ENCODE measurements at places on chromosomes 12 and 14.

- DNase-seq, result no peak
Measured at GRCh38 chr12:15131431-15131830, 89.8 kb downstream of the RERG start.

DNA sequence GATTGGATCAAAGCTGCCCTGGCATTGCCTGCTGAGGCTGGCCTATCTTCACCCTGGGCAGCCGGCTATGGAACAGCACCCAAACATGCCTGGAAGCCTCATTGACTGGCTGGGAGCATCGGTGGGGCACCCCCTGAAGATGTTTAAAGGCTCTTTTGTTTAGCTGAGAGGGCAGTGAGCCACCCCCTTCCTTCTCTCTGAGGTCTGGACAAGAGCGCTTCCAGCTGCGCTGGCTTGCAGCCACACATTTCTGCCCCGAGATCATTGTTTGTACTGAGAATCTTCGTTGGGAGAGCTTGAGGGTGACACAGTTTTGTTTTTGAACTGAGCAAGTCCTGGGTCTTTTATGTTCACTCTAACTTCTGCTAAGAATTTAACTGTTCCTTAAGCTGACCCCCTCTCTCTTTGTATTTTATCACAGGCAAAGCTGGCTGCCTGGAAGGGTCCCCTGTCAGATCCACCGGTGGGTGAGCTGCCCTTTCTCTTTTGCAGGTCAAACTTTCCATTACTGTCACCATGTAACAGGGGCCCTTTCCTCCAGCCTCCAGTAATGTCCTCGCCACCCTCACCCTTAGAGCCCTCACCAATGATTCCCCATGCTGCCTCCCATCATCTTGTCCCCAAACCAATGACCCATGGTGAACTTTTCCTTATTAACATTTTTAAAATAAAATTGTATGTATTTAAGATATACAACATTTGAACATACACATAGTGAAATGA, 212.2 kb downstream of the KIF26A start:
- no peak for DNase-seq

- DNase-seq, result peak; percentile 12
Measured at GRCh38 chr12:119803381-119803791, 73.7 kb downstream of the CIT start.

- no peak for DNase-seq
Measured at GRCh38 chr14:99430491-99430890, 50.2 kb downstream of the SETD3 start.

DNA sequence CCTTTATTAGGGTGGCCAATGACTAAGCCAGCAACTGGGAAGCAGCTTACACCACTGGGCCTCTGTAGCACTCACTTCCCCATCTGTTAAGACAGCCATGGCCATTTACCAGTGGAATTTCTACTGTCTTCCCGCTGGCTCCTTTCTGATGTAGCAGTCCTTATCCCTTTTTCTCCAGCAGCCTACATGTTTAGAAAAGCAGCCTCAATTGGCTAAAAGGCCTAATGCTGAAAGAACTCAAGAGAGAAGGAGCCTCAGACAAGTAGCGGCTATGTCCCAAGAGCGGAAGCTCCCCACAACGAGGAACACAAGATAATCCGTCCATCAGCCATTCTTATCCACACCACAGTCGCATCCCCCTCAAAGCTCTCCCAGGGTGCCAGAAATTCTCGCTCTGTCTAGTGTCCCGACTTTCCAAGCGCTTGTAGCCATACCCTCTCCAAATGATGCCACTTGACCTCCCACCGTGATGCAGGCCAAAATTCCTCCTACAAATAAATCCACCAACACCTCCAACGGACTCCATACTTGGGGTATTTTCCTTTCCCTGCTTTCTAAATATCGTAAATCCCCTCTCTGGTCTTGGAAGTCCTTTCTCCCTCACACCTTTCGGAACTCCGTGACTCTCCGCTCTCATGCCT, 624 bp downstream of the M6PR start:
- DNase-seq, result no peak

DNA sequence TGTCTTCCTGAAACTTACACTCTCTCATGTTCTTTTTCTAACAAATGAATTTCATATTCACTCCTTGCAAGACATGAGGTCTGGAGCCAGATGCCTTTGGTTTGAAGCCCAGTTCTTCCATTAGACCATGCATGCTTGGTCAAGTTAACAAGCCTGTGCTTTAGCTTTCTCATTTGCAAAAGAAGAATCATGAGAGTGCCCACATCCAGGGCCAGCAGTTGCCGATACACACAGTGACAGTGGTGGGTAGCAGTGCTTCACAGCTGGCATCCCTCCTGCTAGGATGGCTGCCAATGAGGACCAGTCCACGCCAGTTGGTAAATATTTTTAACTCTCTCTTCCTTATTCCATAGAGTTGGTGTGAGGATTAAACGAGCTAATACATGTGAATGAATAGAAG, 163.1 kb downstream of the PHLDA1 start:
- DNase-seq, result no peak
